Fibroblast of skin of scalp (primary cell): ENCODE measurements at places on chromosomes 16 and 17.

GRCh38 chr16:12833926-12834325, 30.2 kb upstream of the CPPED1 start:
- DNase-seq, result no peak

- DNase-seq, result no peak
Observed at GRCh38 chr17:49489348-49489747, 5.7 kb upstream of the NGFR start.

DNA sequence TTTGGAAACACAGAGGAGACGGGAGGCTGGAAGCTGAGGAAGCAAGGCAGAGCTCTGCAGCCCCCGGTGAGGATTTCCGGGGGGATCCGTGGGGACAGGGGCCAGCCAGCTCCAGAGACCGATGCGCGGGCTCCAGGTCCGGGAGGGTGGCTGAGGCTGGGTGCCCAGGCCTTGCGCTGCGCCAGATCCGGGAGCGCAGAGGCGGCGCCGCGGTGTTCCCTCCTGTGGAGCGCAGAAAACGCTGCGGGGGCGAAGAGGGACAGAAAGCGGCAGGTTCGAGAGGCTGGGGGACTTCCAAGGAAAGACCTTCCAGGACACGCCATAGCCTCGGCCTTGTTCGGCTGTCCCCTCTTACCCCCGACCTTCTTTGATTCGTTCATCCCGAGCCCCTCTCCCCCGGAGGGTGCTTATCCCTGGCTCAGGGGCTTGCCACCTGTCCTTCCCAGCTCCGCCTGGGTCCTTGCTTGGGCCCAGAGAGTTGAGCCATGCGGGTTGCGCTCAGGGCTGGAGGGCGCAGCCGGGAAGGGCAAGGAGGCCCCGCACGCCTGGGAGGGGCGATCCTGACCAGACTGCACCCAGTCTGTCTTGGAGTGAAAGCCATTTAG, 697 bp upstream of the SHISA9 start:
- DNase-seq, result no peak

- DNase-seq, result no peak
Observed at GRCh38 chr16:58286280-58286679, 8.5 kb downstream of the PRSS54 start.

- peak; percentile 67 for DNase-seq
Observed at GRCh38 chr16:86952769-86953168, 364.4 kb downstream of the C16orf95 start.

DNA sequence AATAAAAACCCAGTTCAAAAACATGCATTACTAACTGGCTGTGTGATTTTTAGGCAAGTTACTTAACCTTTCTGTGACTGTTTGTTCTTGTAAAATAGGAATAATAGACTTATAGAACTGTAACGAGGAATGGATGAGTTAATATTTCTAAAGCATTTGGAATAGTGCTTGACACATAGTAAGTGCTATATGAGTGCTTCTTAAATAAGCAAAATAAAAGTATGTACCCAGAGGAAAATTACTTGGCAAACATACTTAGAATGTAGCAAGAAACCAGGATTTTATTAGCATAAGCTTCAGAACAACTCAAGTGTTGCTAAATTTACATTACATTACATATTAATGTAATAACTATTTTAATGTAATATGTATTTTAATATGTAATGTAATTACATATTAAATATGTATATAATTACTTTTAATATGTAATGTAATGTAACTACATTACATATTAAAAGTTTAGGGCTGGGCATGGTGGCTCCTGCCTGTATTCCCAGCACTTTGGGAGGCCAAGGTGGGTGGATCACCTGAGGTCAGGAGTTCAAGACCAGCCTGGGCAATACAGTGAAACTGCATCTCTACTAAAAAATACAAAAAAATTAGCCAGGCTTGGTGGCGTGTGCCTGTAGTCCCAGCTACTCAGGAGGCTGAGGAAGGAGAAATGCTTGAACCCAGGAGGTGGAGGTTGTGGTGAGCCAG, 14.2 kb downstream of the NFAT5 start:
- no peak for DNase-seq

DNA sequence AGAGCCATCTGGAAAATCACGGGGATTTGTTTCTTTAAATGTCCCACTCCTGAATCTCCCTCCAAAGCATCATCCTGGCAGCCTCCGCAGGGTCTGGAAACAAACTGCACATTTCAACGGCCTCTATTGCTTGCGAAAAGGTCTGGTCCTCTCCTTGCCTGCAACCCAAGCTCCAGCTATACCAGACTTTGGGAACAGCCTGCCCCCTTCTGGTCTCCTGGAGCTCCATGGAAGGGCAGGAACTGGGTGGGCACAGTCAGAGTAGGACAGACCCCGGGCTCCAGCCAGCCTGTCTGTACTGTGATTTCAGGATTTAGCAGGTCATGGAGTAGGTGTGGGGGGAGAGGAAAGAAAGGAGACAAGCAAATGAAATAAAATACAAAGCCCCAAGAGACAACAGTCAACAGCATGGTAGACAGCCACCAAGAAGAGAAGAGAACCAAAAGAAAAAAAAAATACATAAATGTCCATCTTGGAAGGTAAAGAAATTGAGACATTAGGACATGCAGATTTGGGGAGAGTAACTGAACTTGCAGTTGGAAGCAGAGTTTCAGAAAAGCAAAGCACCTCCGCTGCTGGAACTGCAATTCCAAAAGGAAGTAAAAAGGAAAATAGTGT, 2.7 kb downstream of the XYLT1 start:
- peak; percentile 74 for DNase-seq

DNA sequence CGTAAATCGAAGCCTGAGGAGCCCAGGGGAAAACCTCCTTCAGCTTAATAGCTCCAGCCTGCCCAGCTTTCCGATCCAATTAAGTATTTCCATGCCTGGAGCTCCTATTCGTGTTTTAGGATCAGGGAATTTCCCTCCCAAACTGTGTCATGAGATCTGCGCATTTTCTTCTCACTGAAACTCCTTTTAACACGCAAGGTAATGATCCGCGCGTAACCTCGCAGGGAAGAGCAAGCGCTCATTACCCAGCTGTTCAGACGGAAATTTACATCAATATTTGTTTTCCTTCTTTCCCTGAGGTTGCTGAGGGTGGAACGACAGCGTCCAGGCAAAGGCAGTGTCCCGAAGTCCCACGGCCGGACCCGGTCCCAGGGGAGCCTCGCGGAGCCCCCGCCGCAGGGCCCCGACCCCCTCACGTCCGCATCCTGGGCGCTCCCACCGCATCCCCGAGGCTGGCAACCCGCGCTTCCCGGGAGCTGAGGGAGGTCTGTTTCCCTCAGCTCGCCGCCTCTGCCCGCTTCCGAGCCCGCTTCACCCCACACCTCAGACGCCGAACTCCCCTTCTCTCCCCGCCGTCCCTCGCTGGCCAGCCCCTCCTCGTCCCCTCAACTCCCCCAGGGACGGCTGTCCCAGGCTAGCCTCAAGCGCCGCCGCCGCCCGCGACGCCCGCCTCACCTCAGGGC, 415 bp downstream of the ABCA5 start:
- DNase-seq, result peak; percentile 15

DNA sequence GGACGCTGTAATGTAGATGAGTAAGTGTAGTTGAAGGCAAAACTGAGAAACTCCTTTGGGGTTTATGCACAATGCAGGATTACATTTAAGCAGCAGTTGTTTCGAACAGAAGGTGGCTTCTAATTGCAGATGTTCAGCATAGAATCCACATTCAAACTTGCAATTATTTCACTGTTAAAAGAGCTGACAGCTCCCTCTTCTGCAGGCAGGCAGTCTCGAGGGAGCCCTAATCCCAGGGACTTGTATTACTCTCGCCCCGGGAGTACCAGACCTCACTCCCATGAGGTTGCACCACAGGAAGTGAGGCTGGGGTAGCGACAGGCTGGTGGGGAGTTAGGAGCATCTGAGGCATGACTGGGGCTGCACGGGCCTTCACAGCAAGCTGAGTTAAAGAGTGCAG, 484.3 kb upstream of the EEF2KMT start:
- DNase-seq, result no peak

GRCh38 chr16:10181196-10182162, 749 bp downstream of the GRIN2A start:
- peak; percentile 48 for DNase-seq

DNA sequence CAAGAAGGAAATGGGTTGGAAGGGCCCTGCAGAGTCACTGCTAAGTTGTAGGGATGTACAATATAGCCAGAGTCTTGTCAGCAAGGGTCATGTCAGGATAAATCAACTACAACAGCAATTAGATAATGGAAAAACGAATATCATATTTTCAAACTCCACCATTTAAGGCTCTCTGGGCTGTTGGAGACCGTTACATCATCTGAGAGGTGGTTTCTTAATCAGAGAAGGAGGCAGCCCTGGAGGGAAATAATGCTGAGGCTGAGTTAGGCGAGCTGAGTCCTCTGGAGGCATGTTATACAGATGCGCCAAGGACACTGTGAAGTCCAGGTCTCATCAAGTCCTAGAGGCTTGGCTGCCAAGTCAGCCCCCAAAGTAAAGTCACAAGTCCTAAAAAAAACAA, 30.3 kb downstream of the LYRM9 start:
- no peak for DNase-seq

GRCh38 chr16:66382171-66382965, 15.9 kb downstream of the CDH5 start:
- peak; percentile 64 for DNase-seq

GRCh38 chr17:43020789-43021740, 1.1 kb downstream of the VAT1 start:
- DNase-seq, result peak; percentile 69

- peak; percentile 57 for DNase-seq
Observed at GRCh38 chr17:41446806-41447205, 6.0 kb upstream of the KRT38 start.

GRCh38 chr16:6803176-6803575, 529.5 kb upstream of the RBFOX1 start:
- DNase-seq, result no peak

- DNase-seq, result no peak
Observed at GRCh38 chr17:82092995-82093751, 4.9 kb downstream of the FASN start.

- peak; percentile 64 for DNase-seq
Observed at GRCh38 chr17:32486701-32487472, at the start of gene CDK5R1. CDK5R1 (plus strand) TSS chr17:32486993; CDS start chr17:32487621, 628 bp downstream.

GRCh38 chr16:84461413-84462295, 42.8 kb downstream of the MEAK7 start:
- DNase-seq, result no peak

GRCh38 chr17:37147301-37147812, 198.6 kb downstream of the AATF start:
- DNase-seq, result no peak

DNA sequence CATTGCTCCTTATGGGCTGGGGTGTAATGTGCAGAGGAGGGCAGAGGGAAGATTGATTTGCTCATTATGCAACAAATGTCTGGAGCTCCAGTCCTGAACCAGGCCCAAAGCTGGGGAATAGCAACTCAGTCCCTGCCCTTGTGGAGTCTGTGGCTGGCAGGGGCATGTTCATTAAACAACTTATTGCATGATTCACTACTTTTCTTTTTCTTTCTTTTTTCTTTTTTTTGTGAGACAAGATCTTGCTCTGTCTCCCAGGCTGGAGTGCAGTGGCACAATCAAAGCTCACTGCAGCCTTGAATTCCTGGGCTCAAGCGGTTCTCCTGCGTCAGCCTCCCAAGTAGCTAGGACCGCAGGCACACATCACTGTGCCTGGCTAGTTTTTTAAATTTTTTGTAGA, 23.1 kb downstream of the MSI2 start:
- no peak for DNase-seq

- DNase-seq, result peak; percentile 27
Observed at GRCh38 chr16:25063865-25064264, 47.7 kb upstream of the LCMT1 start.

DNA sequence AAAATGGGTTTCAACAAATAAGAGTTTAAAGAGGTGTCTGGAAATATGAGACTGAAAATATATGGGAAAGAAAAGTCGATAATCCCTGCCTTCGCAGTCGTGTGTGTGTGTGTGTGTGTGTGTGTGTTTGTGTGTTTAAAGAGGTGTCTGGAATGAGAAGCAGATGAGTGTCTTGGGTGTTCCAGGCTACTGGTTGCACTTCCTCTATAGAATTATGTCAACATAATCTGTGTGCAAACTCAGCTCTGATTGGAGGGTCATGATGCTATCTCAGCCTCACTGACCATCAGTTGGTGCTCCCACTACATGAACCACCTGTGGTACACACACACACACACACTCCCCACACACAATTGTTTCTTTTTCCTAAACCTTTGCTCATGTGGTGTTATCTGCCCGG, 347.3 kb downstream of the NPIPA8 start:
- DNase-seq, result no peak

DNA sequence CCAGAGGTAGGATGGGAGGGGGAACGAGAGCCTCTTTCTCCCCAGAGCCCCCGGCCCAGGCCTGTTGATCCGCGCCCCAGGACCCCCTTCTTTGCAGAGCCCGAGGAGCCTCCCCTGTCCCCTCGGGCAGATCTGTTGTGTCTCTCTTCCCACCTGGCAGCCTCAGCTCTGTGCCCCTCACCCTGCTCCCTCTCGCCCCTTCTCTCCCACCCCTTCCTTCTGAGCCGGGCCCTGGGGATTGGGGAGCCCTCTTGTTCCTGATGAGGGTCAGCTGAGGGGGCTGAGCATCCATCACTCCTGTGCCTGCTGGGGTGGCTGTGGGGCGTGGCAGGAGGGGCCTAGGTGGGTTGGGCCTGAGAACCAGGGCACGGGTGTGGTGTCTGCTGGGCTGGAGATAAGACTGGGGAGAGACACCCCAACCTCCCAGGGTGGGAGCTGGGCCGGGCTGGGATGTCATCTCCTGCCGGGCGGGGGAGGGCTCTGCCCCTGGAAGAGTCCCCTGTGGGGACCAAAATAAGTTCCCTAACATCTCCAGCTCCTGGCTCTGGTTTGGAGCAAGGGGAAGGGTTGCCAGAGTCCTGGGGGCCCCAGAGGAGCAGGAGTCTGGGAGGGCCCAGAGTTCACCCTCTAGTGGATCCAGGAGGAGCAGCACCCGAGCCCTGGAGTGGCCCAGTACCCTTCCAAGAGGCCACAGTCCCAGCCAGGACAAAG, 65.4 kb downstream of the MRC2 start:
- DNase-seq, result peak; percentile 46

DNA sequence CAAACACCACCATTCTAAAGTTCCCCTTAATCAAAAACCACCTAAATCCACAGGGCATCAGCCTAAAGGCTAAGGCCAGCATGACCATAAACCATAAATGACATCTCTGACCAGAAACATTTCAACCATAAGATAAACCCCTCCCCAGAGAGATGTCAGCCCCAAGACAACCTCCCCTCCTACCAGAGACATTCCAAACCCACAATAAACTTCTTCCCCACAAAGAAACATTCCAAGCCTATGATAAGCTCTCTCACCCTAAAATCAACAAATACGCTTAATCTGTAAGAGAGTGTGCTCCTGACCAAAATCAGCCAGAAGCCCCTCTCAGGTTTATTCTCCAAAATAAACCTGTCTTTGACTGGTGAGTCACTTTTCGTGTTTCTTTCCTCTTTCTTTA, 54.8 kb downstream of the SLFN5 start:
- peak; percentile 65 for DNase-seq

- no peak for DNase-seq
Observed at GRCh38 chr17:44414394-44415155, 25.1 kb upstream of the ITGA2B start.
